ENCODE measurements at places on chromosomes 4 and X.
A peak's percentile ranks its signal among the peaks of the same experiment; 100 is the strongest.

DNA sequence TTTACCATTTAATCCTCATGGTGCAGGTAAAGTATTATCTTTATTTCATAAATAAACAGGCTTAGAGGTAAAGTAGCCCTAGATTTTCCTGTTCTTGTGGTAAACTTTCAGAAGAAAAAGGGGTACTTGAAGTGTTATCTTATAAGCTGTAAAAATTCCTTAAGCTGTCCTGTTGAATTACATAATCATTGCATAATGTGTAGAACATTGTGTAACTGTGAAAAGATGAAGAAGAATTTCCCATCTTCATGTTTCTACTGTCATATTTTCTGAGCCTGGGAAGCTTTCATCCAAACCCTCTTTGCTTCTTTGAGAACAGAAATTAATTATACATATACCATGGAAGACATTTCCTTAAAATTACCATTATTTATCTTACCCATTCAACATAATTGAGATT is 90.5 kb downstream of the ELOVL6 start:
- no peak for DNase-seq

DNA sequence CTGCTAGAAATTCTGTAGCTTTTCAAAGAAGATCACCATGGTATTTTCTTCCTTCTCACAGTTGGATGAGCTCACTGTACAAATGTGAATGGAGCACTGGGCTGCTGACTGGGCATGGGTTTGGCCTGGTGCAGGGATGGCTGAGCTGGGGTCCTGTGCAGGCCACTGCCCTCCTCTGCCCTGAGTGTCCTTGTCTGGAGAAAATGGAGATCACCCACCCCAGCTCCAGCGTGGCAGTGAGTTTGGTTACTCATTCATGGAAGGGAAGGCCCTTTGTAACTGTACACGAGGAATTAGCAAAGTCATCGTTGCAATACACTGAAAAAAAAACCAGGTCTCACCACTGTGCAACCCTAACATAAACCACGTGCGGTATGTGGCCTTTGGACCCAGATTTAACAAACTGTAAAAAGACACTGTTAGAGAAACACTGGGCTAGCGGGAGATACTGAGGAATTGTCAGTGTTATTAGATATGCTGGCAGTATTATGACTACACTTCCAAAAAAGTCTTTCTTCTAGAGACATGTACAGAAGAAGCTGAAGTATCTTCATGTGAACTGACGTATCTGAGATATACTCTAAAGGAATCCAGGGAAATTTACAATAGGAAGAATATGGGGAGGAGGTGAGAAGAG is 16.1 kb upstream of the TBC1D14 start:
- no peak for DNase-seq

DNA sequence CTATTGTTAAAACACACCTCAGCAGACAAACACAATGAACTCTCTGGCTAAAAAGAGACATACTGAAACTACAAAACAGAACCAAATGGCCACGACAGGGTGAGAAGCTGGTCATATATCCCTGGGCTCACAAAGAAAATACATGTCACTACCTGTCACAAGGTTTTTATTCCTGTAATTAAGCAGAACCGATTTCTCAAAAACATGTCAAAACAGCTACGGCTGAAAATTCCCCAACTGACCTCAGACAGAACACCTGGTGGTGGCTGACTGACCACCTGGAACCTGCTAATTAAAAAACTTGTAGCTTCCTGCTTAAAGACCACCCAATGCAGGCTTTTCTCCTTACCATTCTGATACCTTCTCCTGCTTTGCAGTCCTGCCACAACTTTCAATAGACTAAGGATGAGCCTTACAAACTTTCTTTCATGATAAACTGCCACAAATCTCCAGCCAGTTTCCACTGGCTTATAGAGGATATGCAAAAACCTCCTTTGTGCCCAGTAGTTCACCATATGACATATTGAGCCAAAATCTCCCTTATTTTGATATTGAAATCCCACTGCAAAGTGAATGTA is 571.9 kb downstream of the SPOCK3 start:
- peak; percentile 21 for DNase-seq

GRCh38 chr4:44487341-44487740 is 38.7 kb upstream of the KCTD8 start:
- DNase-seq, result no peak

GRCh38 chr4:8651661-8652180 is 59.2 kb downstream of the CPZ start:
- DNase-seq, result no peak

DNA sequence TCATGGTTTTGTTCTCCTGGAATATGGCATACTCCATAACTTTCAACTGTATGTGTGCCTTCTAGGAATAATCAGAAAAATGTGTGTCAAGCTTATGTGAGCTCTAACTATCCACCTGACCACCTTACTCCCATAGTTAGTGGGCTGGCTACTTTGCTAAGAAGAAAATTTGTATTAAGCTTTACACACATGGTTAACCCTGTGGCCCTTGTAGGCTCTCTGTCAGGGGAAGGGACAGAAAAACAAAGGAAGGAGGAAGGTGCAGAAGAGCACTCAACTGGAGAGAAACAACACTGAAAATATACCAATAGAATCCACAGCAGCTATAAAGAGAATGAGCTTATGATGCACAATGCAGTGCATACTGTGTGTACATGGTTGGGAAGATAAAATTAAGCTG is 84.6 kb downstream of the PPP3CA start:
- DNase-seq, result no peak

- DNase-seq, result no peak
Measured at GRCh38 chrX:28757290-28757689, 170.0 kb downstream of the IL1RAPL1 start.

DNA sequence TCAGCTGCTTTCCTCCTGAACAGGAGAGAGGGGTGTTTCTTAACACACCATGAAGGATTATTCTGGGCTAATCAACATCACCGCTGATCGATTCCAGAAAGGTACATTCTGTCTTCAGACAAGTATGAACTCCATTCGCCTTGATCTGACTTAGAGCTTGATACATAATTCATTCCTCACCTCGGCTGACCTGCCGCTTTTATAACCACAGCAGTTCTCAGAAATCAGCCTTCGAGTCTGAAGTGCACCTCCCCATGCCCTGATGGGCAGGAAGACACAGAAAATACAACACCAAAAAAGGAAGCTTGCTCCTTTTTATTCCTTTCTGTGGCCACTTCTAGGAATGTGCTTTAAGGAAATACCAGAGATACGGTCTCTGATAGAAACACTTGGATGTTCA is 85.7 kb downstream of the JAKMIP1 start:
- no peak for DNase-seq

GRCh38 chrX:44344687-44345086 is 1.2 kb upstream of the EFHC2 start:
- DNase-seq, result no peak

DNA sequence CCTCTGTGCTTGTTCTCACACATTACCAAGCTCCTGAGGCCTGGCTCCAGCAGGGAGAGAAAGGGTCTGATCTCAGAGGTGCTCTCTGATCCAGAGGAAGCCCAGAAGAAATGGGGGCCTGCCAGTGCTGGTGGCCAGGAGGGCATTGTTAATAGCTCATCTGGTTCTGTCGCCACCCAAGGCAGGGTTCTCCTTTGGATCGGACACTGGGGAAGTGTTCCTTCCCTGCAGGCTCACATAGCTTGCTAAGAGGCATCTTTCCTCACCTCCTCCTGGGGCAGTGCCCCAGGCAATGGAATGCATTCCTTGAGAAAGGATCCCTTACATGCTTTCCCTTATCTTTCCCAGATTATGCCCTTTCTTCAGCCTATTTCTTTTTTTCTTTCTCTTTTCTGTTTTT is 53.8 kb downstream of the RBM47 start:
- no peak for DNase-seq

All from GM10248 (cell line).